ENCODE measurements at places on chromosomes 7 and 10. TPM values are rescaled to one million over a fixed set of nuclear protein-coding genes. Genes with fewer than 3 reads are reported as not detected.
A peak's percentile ranks its signal among the peaks of the same experiment; 100 is the strongest.

DNA sequence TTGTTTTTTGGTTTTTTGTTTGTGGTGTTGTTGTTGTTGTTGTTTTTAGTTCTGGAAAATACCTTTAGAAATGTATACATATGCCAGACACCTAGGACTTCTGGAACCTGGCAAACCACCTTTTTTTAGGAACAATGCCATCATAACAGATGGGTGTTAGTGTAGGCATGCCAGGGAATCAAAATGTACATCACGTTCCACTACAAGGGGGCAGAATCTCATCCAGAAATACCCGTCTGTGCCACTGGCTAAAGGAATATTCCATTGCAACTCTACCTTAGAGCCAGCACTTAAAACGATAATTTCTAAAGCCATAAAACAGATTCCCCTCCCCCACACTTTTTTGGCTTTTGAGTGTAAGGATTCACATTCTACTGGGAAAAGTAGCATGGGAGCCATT lies 239.8 kb downstream of the ETV1 start:
- DNase-seq = no peak

- no peak for DNase-seq
Observed at GRCh38 chr10:98224996-98225395, 43.0 kb downstream of the LOXL4 start.

GRCh38 chr7:158587162-158588084 lies at the start of gene PTPRN2:
Gene PTPRN2, minus strand, starts transcription at chr7:158587823.
- DNase-seq = peak; percentile 60

DNA sequence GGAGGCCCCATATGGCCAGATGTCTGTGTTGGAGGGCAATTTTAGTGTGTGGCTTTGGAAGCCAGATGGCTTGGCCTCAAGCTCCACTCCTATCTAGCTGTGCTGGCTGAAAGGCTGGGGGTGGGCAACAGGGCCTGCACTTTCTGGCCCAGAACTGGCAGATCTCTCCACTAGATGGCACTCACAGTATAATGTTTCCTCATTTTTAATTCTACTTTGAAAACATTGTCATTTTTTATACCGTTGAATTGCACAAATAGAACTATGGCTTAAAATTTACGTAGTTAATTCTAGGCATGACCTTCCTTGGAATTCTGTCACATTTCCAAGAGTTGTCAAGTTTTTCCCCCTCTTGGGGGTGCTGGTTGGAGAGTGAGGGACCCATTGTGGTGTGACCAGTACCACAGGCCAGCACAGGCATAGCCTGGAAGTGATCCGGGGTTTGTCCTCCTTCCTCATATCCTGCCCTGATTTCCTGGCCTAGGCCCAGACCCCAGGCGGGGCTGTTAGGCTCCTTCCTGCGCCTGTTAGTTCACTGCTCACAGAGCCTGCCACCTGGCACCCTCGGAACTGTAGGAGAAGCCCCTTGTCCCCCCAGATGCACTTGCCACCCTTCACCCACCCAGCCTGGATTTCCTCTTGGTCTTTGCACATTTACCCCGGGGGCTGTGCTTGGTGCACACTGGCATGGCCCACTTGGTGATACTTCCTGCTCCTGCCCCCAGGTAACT lies 52.8 kb downstream of the ARHGAP22 start:
- peak; percentile 9 for DNase-seq

GRCh38 chr7:40694026-40694809 lies 559.4 kb downstream of the SUGCT start:
- no peak for DNase-seq

DNA sequence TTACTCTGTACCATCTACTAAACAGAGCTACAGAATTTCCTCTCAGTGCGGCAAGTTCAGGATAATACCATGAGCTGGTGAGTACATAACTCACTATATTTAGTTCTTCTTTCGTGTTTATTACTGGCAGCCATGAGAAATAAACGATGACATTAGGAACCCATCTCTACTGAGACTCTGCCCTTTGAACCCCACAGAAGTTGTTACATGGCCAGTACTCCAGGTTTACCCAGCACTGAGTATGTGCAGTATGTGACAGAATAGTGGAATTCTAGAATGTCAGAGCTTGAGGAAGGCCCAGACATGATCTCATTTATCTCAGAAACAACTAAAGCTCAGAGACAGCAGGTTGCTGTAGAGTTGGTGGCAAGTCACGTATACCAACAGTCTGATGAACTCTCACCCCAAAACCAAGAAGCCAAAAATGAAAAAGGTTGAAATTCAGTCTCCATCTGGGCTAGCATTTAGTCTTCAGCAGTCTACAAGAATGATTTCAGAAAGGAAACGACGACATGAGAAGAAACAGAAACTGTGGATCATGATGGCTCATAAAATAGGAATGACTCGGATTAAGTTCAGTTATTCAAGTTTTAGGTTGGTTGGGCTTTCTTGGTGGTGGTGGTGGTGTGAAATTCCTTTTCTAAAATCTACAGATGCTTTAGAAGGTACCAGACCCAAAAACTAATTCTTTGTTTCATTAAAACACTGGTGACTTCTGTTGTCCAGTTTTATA lies 78.5 kb downstream of the SORBS1 start:
- no peak for DNase-seq

DNA sequence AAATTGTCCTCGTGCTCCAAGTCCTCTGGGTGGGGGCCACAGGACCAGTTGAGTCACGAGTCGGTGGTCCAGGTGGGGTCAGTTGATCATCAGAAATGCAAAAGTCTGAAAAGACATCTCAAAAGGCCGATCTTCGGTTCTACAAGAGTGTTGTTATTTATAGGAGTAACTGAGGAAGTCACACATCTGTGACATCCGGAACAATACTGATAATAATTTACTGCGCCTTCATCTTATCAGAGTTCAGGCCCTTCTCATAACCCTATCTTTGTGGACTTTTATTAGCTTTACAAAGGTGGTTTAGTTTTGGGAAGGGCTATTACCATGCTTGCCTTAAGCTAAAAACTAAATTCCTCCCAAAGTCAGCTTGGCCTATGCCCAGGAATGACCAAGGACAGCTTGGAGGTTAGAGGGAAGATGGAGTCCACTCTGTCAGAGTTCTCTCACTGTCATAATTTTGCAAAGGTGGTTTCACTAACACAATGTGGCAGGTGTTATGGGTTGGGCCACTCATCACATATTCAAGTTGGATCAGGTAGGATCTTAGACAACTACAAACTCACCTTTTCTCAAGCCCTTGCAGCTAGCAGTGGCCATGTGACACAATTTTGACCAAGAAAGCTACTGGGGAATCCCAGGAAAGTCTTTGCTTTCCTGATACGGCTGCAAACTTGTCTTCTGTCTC lies 54.7 kb upstream of the CHST3 start:
- no peak for DNase-seq

DNA sequence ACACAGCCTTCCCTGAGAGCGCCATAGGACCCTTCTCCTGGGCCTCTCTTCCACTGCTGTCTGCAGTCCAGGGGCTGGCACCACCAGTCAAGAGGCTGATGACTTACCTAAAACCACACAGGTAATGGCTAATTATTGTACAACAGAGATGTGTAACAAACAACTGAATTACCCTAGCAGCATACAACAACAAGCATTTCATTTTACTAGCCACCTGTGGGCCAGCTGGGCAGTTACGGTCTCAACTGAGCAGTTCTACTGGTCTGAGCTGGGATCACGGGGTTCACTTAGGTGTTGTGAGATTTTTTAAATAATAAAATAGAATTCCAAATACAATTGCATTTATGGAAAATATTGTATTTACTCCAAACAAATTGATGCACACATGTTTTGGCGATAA lies 431.9 kb downstream of the TNS3 start:
- no peak for DNase-seq

DNA sequence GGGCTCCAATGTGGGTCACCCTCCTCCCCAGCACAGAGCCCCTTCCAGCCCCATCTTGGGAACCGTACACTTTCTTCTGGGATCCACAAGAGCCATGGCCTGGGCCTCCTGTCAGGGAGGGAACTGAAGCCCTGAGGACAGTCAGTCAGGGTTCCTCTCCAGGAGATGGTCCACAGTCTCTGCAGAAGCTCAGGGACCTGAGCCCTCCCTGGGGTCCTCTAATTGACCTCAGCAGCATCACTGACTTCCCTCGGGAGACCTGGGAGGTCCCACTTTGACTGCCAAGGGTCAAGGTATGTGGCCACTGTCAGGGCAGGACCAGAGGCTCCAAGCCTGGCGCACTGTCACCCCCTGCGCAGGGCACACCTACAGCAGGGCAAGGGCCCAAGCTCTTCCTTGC lies 32.3 kb downstream of the NOD1 start:
- DNase-seq = no peak

GRCh38 chr10:3525832-3526449 lies 259.1 kb downstream of the KLF6 start:
- peak; percentile 55 for DNase-seq

- DNase-seq = no peak
Observed at GRCh38 chr10:118148247-118148646, 101.5 kb upstream of the RAB11FIP2 start.

DNA sequence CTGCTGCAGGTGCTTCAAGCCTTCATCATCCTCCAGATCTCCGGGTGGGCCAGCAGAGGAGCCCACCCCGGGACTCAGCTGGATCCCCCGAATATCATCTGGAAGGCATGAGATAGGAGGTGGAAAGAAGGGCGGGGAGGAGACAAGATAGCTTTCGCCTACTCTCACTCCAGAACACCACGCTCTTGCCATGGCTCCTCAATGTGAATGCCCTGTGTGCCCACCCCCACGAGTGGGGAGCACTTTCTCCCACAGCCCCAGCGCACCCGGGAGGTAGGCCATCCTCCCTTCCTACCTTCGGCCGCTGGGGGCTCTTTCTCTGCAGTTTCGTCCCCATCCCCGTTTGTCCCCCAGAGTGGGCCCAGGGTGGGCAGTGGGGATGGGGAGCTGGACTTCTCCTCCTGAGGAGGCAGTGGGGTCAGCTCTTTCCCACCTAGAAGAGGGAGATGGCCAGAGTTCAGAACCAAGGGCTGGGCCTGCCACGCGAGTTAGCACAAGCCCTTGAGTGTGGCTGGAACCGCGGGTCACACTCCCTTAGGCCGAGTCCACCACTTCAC lies 8.9 kb downstream of the GIGYF1 start:
- DNase-seq = no peak

- DNase-seq = no peak
Observed at GRCh38 chr7:25823571-25823970, 328.4 kb upstream of the NFE2L3 start.

- DNase-seq = no peak
Observed at GRCh38 chr10:128457136-128457535, 330.9 kb upstream of the MKI67 start.

DNA sequence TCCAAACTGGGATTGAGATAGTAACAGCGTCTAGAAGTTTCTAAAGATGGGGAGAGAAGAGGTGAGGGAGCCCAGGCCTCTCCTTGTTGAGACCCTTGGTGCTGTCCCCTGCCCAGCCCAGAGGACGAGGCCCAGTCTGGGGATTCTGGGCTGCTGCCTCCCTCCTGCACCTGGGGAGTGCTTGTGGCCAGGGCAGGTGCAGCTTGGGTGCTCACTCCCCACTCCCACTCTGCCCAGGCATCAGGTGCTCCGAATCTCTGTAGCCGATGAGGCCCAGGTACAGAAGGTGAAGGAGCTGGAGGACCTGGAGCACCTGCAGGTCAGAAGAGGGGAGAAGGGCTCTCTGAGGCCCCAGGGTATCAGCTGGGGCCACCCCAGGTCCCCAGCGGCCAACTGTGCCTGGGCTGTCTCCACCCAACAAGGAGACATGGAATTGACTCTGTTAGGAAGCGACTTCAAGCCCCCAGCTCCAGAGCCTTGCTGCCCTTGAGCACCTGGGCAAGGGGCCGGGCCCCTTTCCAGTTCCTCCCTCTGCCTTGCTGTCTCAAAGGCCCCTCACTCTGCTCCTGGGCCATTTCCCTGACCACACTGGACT lies 664 bp downstream of the CPA1 start:
- DNase-seq = no peak

GRCh38 chr10:95242581-95243317 lies 48.1 kb downstream of the PDLIM1 start:
- DNase-seq = peak; percentile 75

- DNase-seq = no peak
Observed at GRCh38 chr7:30779574-30779973, 8.4 kb downstream of the MINDY4 start.

DNA sequence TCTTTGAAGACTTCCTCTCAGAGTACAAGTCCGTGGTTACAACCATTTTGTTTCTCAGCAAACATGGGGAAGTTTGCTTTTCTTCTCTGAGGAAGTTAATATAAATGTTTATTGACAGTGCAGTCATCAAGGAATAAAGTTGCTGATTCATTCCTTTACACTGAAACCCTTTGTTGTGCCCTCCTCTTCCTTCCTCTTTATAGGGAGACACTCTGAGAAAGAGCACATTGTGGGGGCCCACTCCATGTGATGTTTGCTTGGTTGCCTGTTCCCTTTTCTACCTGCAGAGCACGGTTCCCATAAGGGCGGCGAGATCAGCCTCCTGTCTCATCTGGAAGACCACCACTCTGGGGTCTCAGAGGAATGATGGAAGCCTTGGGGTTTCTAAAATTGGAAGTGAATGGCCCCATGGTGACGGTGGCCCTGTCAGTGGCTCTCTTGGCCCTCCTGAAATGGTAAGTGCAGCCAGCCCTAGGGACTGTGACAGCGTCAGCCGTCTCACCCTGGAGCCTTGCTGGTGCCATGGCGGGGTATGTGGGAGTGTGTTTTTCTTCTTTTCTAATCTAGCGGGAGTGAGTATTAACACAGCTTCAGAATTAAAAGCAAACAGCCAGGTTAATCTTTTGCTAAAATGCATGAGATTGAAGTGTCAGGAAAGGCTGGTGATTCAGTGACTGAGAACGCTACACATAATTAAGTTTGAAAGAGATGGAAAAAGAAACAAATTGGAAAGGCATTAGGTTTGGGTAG lies at the start of gene TBXAS1:
Gene TBXAS1, plus strand, starts transcription at position 240 of the 750 bp plus-strand sequence. Its CDS starts 127 bp downstream, at position 367.
- DNase-seq = no peak

DNA sequence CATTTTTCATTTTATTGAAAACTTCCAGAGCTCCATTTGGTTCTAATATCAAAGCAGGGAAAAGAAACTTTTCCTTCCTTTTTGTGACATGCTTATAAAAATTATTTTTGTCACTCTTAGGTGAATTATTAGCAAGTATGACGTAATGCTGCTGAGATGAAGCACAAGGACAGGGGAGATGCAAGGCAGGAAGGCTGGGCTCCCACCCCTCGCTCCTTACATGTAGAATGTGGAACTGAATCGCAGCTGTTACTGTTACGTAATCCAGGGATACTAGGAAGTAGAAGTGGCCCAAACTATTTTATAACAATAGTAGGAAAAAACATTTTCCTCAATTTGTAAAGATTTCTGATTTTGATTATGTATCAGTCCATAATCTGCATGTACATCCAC lies 17.1 kb upstream of the GTPBP4 start:
- no peak for DNase-seq

Gene ZSCAN21
- total RNA-seq = 12.6 TPM

Gene MORN4
- 19.5 TPM for total RNA-seq

Gene VWA2
- total RNA-seq = not detected

Gene KCNIP2
- total RNA-seq = 2.0 TPM

Gene GPR15LG
- not detected for total RNA-seq

Gene HACD1
- 43.5 TPM for total RNA-seq

Gene NPFFR1
- not detected for total RNA-seq

Gene WASHC2C
- total RNA-seq = 35.0 TPM

Gene FRMD4A
- total RNA-seq = 4.2 TPM

Gene MOGAT3
- total RNA-seq = not detected

Gene MMRN2
- 0.37 TPM for total RNA-seq

Gene ANKRD2
- 3.1 TPM for total RNA-seq

Gene KCNH2
- total RNA-seq = 0.27 TPM
